ENCODE measurements at places on chromosomes 16 and 17.

DNA sequence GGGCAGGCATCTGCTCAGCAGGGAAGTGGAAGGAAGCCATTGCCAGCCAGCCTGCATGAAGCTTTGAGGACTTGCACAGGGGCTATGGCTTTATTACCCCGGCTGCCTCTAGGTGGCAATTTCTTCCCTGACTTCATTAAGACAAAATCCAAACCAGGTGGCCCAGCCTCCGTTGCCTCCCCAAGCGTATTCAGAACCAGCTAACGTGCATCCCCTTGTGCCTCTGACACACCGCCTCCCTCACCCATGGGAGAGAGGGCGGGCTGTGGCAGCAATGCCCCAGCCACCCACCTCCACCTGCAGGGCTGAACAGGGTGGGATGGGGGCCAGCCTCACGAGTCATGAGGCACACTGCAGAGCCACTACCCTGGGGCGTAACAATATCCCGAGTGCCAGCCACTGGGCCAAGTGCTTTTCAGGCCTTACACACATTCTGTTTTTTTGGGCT is 6.8 kb downstream of the KIFC3 start:
- peak; percentile 28 for DNase-seq

GRCh38 chr16:12455287-12455798 is 348.3 kb downstream of the CPPED1 start:
- peak; percentile 34 for DNase-seq

GRCh38 chr16:54932737-54933254 is 2.1 kb downstream of the IRX5 start:
- no peak for DNase-seq

DNA sequence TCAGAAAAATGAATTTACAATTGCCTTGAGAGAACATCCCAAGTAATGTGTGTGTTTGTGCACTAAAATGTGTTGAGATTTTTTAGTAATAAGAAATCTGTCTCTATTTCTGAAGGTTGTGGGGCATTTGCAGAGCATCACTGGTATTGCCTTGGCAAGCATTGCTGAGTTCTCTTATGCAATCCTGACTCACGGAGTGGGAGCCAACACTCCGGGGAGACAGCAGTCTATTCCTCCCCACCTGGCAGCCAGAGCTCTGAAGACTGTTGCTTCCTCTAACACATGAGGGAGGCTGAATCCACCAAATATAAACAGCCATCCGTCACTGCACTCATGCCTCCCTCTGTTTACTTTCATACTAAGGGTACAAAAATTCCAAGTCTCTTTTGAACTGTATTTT is 10.6 kb downstream of the CNTD1 start:
- DNase-seq, result no peak

DNA sequence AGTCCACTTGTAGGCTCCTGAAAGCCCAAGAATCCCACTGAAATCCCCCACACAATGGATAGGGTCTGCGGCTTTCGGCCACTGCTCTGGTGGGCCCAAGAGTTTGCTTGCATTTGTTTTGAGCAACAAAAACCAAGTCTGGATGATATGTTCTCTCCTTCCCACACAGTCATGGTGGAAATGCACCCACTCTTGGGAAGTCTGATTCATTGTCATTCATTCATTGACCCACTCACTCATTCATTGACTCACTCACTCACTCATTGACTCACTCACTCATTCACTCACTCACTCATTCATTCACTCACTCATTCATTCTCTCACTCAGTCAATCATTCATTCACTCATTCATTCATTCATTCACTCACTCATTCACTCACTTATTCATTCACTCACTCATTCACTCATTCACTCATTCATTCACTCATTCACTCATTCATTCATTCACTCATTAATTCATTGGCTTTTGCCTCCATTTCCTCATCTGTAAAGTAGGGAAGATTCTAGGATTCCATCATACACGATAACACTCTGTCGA is 2.2 kb upstream of the CA5A start:
- DNase-seq, result no peak

- DNase-seq, result no peak
Measured at GRCh38 chr17:80070375-80071115, 30.8 kb upstream of the GAA start.

DNA sequence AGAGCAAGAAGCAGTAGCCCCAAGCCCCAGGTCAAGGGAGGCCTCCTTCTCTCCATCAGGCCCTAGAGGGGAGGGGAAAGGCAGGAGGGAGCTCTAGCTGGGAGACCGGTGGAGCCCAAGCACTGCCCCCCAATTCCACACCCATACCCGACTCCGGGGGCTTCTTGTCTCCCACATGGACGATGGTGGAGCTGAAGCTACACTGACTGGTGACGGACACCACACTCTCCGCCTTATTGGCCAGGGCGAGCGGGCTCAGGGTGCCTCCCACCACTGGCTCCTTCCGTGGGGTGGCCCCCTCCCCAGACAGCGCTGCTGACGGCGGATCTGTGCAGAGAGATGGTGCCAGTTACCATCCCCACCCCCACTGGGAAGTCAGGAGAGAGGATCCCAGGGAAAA is 6.4 kb downstream of the PER1 start:
- DNase-seq, result no peak

GRCh38 chr17:45718791-45719190 is 65.3 kb upstream of the CRHR1 start:
- DNase-seq, result no peak

DNA sequence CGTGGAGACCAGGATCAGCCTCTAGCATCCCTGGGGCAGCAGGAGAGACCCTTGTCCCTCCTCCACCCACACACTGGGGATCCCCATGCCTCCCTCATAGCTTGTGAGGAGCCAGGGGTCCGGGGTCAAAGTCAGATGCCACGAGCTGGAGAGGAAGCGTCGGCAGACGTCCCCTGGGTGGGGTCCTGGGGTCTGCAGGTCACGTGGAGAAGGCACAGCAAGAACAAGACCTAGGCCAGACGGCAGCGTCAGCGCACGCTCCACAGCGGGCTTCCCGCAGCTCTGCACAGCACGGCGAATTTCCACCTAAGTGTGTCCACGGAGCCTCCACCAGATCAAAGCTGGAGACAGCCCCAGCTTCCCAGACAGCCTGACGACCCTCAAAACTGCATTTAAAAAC is 49.3 kb downstream of the SLC7A5 start:
- no peak for DNase-seq

- no peak for DNase-seq
Measured at GRCh38 chr17:1083451-1084187, 86.7 kb downstream of the TIMM22 start.

GRCh38 chr16:565419-566330 is 1.1 kb upstream of the NHLRC4 start:
- no peak for DNase-seq

DNA sequence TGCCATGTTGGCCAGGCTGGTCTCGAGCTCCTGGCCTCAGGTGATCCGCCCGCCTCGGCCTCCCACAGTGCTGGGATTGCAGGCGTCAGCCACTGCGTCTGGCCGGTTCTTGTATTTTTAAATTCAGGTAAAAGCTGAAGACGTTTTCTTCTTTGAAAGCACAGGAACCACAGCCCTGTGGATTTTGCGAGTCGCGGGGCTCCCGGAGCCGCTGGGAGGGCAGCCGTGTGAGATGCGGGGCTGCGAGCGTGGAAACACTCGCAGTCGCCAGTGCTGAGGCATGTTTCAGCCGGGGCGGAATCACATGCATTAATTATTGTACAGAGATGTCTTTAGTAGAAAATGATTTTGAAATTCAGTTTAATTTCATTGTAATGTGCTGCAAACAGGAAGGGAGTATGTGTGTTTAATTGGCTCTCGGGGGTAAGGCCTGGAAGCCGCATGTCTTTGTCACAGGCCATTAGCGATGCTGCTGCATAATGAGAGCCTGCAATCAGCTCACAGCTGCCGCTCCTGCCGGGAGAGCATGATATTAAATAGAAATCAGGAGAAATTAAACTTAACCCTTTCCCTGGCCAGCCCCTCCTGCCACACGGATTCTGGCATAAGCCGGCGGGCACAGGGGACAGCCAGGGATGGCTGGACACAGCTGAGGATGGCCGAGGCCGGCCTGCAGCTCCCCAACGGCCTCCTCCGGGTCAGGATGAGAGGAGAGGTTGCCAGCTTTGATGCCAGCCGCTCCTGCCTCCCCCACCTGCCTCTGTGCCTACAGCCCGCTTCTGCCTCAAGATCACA is 35.4 kb upstream of the CDH15 start:
- no peak for DNase-seq

GRCh38 chr17:21298056-21298982 is 13.8 kb downstream of the MAP2K3 start:
- DNase-seq, result no peak

DNA sequence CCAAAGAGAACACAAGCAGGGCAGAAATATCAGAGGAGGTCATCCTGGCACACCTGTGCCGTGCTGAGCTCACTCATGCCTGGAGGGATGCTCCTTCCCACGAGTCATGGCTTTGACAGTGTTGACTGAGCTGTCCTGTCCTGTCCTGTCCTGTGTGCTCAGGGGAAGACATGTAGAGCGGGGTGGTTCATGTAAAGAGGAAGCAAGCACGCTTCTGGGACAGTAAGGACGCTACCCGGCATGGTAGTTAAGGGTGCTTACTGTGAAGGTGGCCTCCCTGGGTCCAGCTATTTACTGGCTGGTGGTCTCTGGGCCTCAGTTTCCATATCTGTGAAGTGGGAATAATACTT is 398 bp downstream of the LGALS9 start:
- no peak for DNase-seq

- no peak for DNase-seq
Measured at GRCh38 chr17:10635290-10635689, 21.8 kb downstream of the MYH3 start.

GRCh38 chr16:49596068-49596467 is 222.5 kb downstream of the C16orf78 start:
- DNase-seq, result no peak

GRCh38 chr17:20966870-20967269 is 75.9 kb downstream of the USP22 start:
- no peak for DNase-seq

GRCh38 chr17:6231886-6232731 is 161.9 kb downstream of the WSCD1 start:
- no peak for DNase-seq

GRCh38 chr16:73846007-73846330 is 450.6 kb upstream of the PSMD7 start:
- DNase-seq, result no peak

DNA sequence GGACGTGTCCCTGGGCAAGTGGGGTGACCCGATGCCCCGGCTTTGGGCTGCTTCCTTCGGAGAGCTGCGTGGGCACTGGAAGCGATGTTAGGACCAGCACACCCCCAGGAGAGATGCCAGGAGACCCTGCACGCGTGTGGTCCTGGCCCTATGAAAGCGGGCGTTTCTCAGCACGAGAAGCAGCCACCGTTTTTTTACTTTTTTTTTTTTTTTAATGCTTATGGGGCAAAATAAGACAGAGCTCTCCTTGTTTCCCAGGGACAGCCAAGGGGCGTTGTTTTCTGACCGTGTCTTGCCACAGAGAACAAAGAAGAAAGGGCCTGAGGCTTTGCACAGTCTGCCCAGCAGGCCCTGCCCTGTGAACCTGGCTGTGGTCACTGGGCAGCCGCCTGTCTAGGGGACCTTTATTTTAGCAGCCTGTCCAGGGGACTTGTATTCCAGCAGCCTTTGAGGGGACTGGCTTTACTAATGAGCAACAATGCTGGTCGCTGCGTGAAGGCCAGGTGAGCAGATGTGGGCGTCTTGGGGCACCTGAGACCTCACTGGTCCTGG is 996 bp downstream of the SLC25A10 start:
- no peak for DNase-seq

DNA sequence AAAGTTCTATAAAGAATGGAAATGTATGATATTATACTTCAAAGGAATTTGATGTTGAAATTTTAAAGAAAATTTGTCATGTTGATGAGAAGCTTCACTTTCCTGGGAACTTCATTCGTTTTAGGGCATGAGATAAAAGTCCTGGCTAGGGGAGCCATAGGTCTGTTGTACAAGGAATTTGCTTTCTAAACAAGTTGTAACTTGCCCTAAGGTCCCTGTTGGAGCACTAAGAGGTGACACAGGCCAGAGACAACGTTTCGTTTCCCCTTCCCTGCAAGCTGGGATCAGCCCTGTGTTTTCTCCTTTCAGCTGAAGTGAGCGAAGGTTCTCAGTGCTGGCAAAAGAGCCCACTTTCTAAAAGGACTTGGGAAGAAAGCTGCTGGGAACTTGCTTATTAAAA is 16.6 kb downstream of the PLD6 start:
- DNase-seq, result no peak

DNA sequence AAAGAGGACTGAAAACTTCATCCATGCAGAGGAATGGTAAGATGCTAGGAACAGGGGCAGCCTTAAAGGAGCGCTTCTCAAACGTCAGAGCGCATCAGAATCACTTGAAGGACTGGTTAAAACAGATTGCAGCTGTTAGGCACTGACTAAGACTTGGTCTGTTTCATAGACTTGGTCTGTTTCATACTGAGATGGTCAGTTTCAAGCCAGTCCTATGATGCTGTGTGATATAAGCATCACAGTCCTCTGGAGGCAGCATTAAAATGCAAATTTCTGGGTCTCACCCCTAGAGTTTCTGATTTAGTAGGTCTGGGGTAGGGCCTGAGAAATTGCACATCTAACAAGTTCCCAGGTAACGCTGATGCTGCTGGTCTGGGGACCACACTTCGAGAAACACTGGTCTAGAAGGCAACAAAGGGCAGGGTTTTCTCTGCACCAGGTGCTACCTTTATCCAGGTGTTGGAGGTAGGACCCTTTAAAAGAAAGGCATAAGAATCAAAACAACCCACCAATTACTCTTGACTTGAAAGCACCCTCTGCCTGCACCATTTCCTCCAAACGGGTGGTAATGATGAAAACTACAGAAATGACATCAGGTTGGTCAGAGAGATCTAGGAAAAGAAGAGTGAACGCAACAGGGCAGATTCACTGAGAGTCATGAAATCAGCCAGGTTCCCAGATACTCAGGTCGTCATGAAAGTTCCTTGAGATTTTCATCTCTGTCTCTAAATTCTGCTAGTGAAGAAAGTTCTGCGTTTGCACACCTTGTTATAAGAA is 95.0 kb upstream of the RCVRN start:
- DNase-seq, result no peak

DNA sequence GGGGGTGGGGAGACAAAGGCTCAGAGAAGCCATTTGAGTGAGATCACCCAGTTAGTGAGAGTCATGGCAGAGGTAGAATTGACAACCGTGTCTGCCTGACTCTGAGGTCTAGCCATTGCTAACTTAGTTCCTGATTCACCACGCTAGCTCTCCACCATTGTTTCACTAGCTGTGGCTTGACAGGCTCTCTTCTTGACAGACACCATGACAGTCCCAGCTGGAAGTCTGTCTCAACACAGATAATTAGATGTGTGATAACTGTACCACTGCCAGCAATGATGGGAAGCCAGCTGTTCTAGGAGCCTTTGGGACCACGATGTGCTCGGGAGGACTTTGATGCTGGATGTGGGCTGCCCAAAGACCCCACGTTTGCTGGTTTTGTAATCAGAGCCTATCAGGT is 170.5 kb upstream of the CACNG3 start:
- no peak for DNase-seq

GRCh38 chr16:35452471-35452870 is 1993.1 kb downstream of the TP53TG3F start:
- DNase-seq, result no peak

- DNase-seq, result no peak
Measured at GRCh38 chr16:68033101-68033500, 10.0 kb downstream of the DUS2 start.
